ENCODE measurements at places on chromosomes 13 and 19. TPM values are rescaled to one million over a fixed set of nuclear protein-coding genes. Genes with fewer than 3 reads are reported as not detected.
A peak's percentile ranks its signal among the peaks of the same experiment; 100 is the strongest.

KIR3DL2 gene
- 1.4 TPM for total RNA-seq

GRCh38 chr13:35814605-35815011 lies 316.6 kb downstream of the DCLK1 start:
- H3K4me3 ChIP-seq: no peak overlapping the region
- no peak overlapping the region for H3K27ac ChIP-seq
- H3K27me3 ChIP-seq: no peaks in the 10 kb centered on the region
- no peaks in the 10 kb centered on the region for H3K36me3 ChIP-seq

- H3K36me3 ChIP-seq: no peaks in the 10 kb centered on the region
- DNase-seq: no peak
- no peak overlapping the region for H3K27ac ChIP-seq
- no peaks in the 10 kb centered on the region for H3K27me3 ChIP-seq
These were observed 140.1 kb downstream of the ZDHHC20 start for GRCh38 chr13:21318891-21319532.

GRCh38 chr13:108779308-108779707 lies 149.9 kb downstream of the MYO16 start:
- no peaks in the 10 kb centered on the region for H3K27me3 ChIP-seq
- no peaks in the 10 kb centered on the region for H3K36me3 ChIP-seq
- H3K4me1 ChIP-seq: no peaks in the 10 kb centered on the region
- H3K4me3 ChIP-seq: no peak overlapping the region
- DNase-seq: no peak

GRCh38 chr13:39881887-39882286 lies 226.4 kb downstream of the COG6 start:
- no peaks in the 10 kb centered on the region for H3K36me3 ChIP-seq
- H3K27me3 ChIP-seq: peaks cover 6% of the 10 kb centered on the region
- no peak for DNase-seq
- H3K27ac ChIP-seq: no peak overlapping the region

GRCh38 chr19:55336101-55336500 lies 3.6 kb upstream of the KMT5C start:
- no peak for DNase-seq
- no peak overlapping the region for H3K27ac ChIP-seq
- peaks cover 4% of the 10 kb centered on the region for H3K27me3 ChIP-seq
- peaks cover 26% of the 10 kb centered on the region for H3K4me1 ChIP-seq

PGLYRP2 gene
- total RNA-seq: not detected

DNA sequence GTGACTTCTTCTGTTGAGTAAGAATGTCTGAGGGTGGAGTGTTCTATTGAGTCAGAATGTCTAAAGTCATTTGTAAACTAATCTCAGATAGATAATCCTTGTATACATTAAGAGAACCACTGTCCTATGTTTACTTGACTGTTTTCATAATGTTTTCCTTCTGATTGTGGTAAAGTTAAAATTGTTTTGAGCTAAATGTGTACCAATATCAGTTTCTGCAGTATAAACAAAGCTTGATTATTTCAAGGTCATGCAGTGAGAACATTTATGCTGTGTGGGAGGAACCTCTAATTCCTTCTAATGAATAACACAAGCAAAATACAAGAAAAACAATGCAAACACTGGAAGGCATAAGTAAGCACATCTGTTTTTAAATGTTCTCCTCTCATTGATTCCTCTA lies 434.6 kb downstream of the FGF14 start:
- no peak overlapping the region for H3K4me3 ChIP-seq
- no peaks in the 10 kb centered on the region for H3K4me1 ChIP-seq
- H3K36me3 ChIP-seq: no peaks in the 10 kb centered on the region
- no peak overlapping the region for H3K27ac ChIP-seq
- DNase-seq: no peak

DNA sequence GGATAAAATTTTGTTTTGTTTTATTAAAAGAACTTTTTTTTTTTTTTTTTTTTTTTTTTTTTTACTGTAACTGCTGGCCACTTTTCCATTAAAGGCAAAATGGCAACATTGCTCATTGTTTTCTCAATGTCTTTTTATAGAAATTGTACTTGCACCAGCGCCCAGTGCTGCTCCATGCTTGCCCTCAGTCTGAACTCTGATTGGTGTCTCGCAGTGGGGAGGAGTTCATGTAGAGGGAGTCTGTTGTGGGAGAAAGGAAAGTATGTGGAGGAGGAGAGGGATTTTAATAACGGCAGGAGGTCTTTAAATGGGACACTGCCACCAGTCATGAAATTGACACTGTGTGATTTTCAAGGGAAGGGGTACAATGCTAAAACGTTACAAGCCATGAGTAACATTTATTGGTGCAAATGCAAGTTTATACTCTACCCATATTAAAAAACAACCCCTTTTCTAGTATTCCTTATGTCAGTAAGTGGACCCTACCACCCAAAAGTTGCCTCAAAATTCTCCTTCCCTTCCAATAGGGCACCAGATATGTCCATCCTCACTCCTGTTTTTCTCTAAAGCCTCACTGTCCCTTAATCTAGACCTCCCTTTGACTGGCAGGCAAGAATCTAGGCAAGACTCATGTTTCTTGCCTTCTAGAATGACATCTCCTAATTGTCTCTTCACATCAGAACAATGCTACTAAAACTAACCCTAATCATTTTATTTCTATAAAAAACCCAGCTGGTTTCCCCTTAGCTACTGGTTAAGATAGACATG lies 3.2 kb downstream of the RASL11A start:
- peaks cover 8% of the 10 kb centered on the region for H3K27me3 ChIP-seq
- no peak overlapping the region for H3K27ac ChIP-seq
- H3K4me3 ChIP-seq: no peak overlapping the region
- DNase-seq: no peak

DNA sequence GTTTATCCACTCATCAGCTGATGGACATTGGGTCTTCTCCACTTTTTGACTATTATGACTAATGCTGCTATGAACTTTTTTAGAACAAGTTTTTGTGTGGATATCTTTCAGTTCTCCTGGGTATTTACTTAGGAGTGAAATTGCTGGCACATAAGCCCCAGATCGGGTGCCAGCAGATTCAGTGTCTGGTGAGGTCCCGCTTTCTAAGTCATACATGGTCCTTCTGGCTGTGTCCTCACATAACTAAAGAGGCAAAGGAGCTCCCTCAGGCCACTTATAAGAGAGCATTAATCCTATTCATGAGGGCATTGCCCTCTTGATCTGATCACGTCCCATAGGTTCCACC lies 600 bp upstream of the ZNF226 start:
- H3K4me3 ChIP-seq: peak overlapping the region; percentile 86
- DNase-seq: no peak
- peaks cover 29% of the 10 kb centered on the region for H3K36me3 ChIP-seq
- no peaks in the 10 kb centered on the region for H3K27me3 ChIP-seq

- DNase-seq: no peak
- H3K27me3 ChIP-seq: no peaks in the 10 kb centered on the region
- no peak overlapping the region for H3K27ac ChIP-seq
- no peak overlapping the region for H3K4me3 ChIP-seq
These were observed 55.0 kb downstream of the MRPL57 start for GRCh38 chr13:21231426-21231940.

SLC1A6 gene
- total RNA-seq: not detected

DNA sequence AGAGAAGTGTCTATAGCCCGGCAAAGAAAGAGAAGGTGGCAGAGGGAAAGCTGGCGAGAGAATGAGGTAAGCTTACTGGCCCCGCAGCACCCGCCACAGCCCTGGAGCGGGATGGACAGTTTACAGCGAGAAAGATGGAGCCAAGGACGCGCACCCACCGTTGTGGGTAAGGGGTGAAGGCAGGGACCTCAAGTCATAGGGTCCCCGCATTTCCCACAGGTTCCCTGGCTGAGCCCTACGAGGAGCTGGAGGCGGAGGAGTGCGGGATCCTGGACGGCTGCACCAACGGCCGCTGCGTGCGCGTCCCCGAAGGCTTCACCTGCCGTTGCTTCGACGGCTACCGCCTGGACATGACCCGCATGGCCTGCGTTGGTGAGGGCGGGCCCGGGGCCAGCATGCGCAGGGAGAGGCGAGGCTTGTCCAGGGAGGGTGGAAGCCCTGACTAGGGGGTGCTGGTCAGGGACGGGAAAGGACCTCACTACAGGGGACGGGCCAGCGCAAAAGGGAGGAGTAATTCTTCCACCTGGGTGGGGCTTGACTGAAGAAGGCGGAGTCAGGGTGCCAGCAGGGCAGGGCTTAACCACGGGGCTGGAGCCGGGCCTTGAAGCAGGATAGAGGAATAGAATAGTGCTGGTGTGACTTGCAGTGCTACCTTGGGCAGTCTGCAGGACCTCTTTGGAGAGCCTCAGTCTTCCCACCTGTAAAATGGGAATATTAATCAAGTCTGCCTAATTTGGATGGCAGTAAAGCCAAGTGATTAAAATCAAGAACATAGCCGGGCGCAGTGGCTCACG lies 26.5 kb downstream of the LTBP4 start:
- H3K27me3 ChIP-seq: no peaks in the 10 kb centered on the region
- H3K36me3 ChIP-seq: peaks cover 28% of the 10 kb centered on the region
- no peak for DNase-seq

DNA sequence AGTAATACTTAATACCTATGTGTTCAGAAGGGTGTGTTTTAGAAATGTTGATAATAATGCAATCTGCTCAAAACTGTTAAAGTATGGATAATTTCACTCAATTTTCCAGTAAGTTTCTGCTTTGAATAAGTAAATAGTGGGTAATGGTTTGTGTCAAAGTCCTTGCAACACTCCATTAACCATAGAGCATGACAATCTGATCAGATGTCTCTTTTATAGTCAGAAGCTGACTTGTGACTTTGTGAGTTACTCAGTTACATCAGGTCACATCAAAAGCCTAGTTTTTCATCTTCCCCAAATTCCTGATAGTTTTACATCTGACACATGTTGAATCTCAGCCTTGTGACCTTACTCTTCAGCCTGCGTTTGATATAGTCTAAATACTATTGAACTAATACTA lies 338.0 kb downstream of the EFNB2 start:
- no peaks in the 10 kb centered on the region for H3K27me3 ChIP-seq
- DNase-seq: no peak

RDH8 gene
- not detected for total RNA-seq

DNA sequence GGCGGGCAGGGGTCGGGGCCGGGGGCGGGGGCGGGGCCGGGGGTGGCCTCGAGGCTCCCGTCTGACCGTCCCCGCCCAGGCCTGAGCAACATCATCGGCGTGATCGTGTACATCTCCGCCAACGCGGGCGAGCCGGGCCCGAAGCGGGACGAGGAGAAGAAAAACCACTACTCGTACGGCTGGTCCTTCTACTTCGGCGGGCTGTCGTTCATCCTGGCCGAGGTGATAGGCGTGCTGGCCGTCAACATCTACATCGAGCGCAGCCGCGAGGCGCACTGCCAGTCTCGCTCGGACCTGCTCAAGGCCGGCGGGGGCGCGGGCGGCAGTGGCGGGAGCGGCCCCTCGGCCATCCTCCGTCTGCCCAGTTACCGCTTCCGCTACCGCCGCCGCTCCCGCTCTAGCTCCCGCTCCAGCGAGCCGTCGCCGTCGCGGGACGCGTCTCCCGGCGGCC lies 9.4 kb upstream of the CACNG6 start:
- H3K27ac ChIP-seq: no peak overlapping the region
- peaks cover 33% of the 10 kb centered on the region for H3K4me1 ChIP-seq
- no peaks in the 10 kb centered on the region for H3K36me3 ChIP-seq

MBD3L2 gene
- not detected for total RNA-seq

- peak within 1 kb of the TSS; percentile 95 for H3K4me3 ChIP-seq
- peaks cover 70% of the 10 kb centered on the region for H3K4me1 ChIP-seq
- peak; percentile 73 for DNase-seq
- H3K27ac ChIP-seq: peak within 1 kb of the TSS; percentile 98
These were observed at the start of gene R3HDM4 for GRCh38 chr19:913080-913748. Gene R3HDM4, minus strand, starts transcription at chr19:913219. Its CDS starts 62 bp downstream, at chr19:913157.

GRCh38 chr13:41851351-41851750 lies 109.6 kb downstream of the VWA8 start:
- DNase-seq: no peak
- H3K27me3 ChIP-seq: no peaks in the 10 kb centered on the region
- no peaks in the 10 kb centered on the region for H3K4me1 ChIP-seq
- no peak overlapping the region for H3K4me3 ChIP-seq

PNMA8C gene
- total RNA-seq: not detected

UBE2L5 gene
- not detected for total RNA-seq

- no peak for DNase-seq
- H3K27ac ChIP-seq: no peak overlapping the region
These were observed 9.2 kb upstream of the FBN3 start for GRCh38 chr19:8158411-8159074.

GRCh38 chr13:83950293-83950692 lies 68.0 kb upstream of the SLITRK1 start:
- H3K27ac ChIP-seq: no peak overlapping the region
- H3K4me3 ChIP-seq: no peak overlapping the region
- no peak for DNase-seq
- H3K4me1 ChIP-seq: no peaks in the 10 kb centered on the region
- no peaks in the 10 kb centered on the region for H3K27me3 ChIP-seq

DNA sequence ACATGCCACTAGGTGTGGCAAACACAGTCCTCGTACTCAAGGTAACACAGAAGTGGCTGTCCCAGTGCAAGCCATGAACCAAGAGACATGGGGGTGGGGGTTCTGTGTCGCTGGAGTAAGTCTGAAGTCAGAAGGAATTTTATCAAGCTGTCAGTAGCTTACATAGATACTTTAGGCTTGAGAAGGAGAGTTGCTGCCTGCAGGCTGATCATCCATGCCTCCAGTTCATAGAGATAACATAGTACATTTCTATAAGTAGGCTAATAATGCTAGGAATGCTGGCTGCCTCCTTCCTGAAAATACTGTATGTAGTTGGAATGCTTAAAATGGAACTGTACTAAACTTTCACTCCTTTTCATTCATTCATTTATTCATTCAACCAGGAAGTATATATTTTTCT lies 70.1 kb downstream of the CAB39L start:
- no peak overlapping the region for H3K4me3 ChIP-seq
- H3K36me3 ChIP-seq: no peaks in the 10 kb centered on the region
- no peak for DNase-seq
- peaks cover 19% of the 10 kb centered on the region for H3K4me1 ChIP-seq
- H3K27me3 ChIP-seq: no peaks in the 10 kb centered on the region

- no peaks in the 10 kb centered on the region for H3K27me3 ChIP-seq
- peak overlapping the region; percentile 97 for H3K4me3 ChIP-seq
- peaks cover 45% of the 10 kb centered on the region for H3K36me3 ChIP-seq
- peaks cover 18% of the 10 kb centered on the region for H3K4me1 ChIP-seq
- no peak for DNase-seq
These were observed 796 bp downstream of the ZNF304 start for GRCh38 chr19:57351867-57352266.

DNA sequence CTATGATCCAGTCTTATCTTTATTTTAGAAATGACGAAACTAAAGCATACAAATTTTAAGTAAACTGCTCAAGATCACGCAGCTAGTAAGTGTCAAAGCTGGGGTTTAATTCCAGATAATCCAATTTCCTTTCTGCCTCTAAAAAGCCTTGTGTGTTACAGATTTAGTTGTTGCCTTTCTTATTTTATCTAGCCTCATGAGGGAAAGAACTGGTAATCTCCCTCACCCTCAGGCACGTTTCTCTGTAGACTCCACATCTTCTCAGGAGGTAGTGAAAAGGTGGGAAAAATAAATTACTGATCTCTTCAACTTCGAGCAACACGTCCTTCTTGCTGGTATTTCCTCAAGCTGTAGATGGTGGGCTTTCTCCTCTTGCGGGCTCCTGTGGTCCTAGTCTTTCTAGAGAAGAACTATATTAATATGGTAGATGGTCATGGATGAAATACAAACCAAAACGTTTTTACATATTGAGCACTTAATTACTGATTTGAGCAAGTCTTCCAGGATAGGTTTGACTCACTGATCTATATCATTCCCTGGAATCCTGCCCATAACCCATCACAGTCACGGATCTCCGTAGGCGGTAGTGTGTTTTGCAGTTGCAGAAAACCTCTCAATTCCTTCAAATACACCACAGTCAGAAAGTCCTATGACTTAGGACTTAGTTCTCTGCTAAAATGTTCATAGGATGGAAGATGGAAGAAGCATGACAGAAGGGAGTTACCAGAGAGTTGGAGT lies 519.5 kb downstream of the DCT start:
- H3K4me1 ChIP-seq: no peaks in the 10 kb centered on the region
- H3K4me3 ChIP-seq: no peak overlapping the region
- H3K27me3 ChIP-seq: no peaks in the 10 kb centered on the region
- no peaks in the 10 kb centered on the region for H3K36me3 ChIP-seq
- no peak overlapping the region for H3K27ac ChIP-seq

Data from CD4-positive, alpha-beta T cell (primary cell).